ENCODE measurements at places on chromosomes 4 and X. TPM values are rescaled to one million over a fixed set of nuclear protein-coding genes. Genes with fewer than 3 reads are reported as not detected.
A peak's percentile ranks its signal among the peaks of the same experiment; 100 is the strongest.

DNA sequence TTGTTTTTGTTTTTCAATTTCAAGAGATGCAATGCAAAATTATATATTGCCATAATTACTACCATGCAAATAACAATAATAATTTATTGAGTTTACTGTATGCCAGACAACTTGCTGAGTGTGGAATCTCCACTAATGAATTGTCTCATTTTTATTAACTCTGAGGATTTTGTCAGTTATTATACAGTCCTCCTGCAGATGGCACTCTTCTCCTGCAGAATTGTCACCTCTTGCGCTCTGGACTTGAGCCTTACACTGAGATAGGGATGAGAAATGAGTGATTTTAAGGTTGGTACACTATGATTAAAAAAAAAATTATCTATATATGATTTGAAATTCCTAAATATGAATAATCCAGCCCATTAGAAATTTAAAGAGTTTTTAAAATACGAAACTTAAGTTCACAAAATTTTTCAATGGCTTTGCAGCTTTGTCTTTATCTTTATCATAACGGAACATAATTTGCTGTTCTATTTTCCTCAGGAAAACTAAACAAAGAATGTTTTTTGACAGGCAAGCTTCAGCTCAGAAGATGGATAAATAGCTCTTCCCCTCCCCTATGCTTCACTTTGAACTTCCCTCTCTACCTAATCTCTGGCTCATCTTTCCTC is 12.7 kb upstream of the PAQR3 start:
- no peaks in the 10 kb centered on the region for H3K27me3 ChIP-seq
- H3K4me3 ChIP-seq, result no peak overlapping the region
- peak; percentile 72 for DNase-seq

DNA sequence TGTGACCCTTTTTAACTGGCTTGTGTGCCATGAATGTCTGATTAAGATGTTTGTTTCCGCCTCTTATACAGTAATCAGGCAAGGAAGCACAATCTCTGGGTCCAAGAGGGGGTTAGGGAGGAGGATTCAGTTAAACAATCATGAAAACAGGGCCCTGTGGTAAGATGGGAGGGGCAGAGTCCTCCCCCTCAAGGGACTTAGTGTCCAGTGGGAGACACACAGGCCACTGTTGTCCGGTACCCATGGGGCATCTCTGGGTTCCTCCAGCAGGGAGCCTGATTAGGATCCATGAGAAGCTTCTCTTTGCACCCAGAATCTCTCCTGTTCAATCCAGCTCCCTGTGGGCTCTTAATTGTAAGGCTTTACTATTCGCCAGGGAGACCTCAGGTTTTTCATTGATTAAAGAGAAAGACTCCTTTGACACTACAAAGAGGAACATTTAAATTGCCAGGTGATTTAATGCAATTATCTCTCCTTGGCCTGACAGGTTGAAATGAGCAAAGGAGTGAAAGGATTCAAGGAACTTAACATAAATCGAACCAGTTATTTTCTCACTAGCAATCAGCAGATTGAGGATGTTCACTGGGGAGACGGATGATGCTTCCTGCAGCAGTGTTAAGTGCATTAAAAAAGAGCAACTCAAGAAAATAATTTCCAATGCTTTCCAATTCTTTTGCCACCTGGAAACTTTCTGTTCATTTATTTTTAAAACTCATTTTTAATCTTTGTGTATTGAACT is 225.4 kb downstream of the PTTG2 start:
- no peaks in the 10 kb centered on the region for H3K36me3 ChIP-seq
- H3K4me1 ChIP-seq, result no peaks in the 10 kb centered on the region
- no peaks in the 10 kb centered on the region for H3K27me3 ChIP-seq
- DNase-seq, result no peak

DNA sequence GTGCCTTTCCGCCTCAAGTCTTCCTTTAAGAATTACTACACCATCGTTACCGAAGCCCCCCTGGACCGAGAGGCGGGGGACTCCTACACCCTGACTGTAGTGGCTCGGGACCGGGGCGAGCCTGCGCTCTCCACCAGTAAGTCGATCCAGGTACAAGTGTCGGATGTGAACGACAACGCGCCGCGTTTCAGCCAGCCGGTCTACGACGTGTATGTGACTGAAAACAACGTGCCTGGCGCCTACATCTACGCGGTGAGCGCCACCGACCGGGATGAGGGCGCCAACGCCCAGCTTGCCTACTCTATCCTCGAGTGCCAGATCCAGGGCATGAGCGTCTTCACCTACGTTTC is 2.2 kb downstream of the PCDH10 start:
- no peaks in the 10 kb centered on the region for H3K36me3 ChIP-seq
- no peak for DNase-seq
- no peak overlapping the region for H3K27ac ChIP-seq
- no peaks in the 10 kb centered on the region for H3K27me3 ChIP-seq

DNA sequence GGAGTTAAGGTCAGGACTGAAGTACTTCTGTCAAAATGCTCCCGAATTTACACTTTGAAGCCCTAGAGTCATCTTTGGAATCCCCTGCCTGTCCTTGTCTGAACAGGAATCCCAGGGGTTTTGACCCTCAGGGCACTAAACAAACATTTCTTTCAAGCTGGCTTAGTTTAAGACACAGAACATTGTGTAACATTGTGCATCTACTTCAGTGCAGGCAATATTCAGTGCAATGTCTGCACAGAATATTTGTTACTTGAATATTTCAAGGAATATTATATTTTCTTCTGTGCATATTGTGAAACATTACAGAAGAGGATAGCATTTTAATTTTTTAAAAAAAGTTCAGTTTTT is 763.4 kb downstream of the PCDH18 start:
- no peaks in the 10 kb centered on the region for H3K27me3 ChIP-seq
- H3K4me1 ChIP-seq, result no peaks in the 10 kb centered on the region
- no peak overlapping the region for H3K27ac ChIP-seq
- no peak for DNase-seq

DNA sequence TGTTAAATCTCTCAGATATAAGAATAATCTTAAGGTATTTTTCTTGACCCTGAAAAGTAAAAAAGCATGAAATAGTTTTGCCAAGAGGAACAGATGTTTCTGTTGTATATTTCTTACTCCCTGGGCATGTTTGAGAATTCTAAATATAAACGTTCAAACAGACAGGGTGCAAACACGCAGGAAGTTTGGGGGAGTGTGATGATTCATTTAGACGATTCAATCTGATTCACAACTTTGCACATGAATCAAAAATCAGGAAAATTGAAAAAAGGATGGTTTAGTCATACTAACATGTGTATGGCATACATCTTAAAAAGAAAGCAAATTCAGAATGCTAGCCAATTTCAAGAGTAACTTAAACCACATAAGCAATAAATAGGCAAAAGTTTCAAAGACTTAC is 340.3 kb upstream of the GRID2 start:
- no peak overlapping the region for H3K4me3 ChIP-seq
- H3K36me3 ChIP-seq, result no peaks in the 10 kb centered on the region
- H3K27me3 ChIP-seq, result no peaks in the 10 kb centered on the region
- no peak for DNase-seq
- H3K27ac ChIP-seq, result no peak overlapping the region

GRCh38 chrX:132955690-132956089 is 2.7 kb downstream of the HS6ST2 start:
- no peak overlapping the region for H3K27ac ChIP-seq
- no peaks in the 10 kb centered on the region for H3K36me3 ChIP-seq
- no peaks in the 10 kb centered on the region for H3K4me1 ChIP-seq
- no peak overlapping the region for H3K4me3 ChIP-seq
- no peaks in the 10 kb centered on the region for H3K27me3 ChIP-seq
- DNase-seq, result no peak

GRCh38 chr4:839675-840443 is 13.9 kb upstream of the CPLX1 start:
- DNase-seq, result no peak
- H3K27ac ChIP-seq, result no peak overlapping the region
- peaks cover 17% of the 10 kb centered on the region for H3K36me3 ChIP-seq
- no peaks in the 10 kb centered on the region for H3K4me1 ChIP-seq

DNA sequence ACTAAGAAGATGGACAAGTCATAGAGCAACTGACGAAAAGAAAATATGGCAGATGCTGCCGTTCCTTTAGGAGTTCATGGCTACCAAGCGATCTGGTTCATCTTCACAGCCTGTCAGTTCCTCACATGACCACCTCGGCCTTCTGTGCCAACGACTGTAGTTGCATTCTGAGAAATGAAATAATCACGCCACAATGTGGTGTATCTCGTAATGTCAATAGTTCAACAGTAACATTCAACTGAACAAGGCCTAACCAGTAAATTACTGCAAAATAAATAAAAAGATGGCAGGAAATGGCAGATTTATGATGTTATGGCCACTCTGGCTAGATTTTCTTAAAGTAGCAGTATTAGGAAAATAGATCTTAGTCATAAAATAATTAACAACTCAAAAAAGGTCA is 4.4 kb downstream of the GPRIN3 start:
- peaks cover 81% of the 10 kb centered on the region for H3K4me1 ChIP-seq
- H3K36me3 ChIP-seq, result no peaks in the 10 kb centered on the region
- H3K27ac ChIP-seq, result peak overlapping the region; percentile 14
- DNase-seq, result no peak

The MMRN1 gene
- not detected for total RNA-seq

DNA sequence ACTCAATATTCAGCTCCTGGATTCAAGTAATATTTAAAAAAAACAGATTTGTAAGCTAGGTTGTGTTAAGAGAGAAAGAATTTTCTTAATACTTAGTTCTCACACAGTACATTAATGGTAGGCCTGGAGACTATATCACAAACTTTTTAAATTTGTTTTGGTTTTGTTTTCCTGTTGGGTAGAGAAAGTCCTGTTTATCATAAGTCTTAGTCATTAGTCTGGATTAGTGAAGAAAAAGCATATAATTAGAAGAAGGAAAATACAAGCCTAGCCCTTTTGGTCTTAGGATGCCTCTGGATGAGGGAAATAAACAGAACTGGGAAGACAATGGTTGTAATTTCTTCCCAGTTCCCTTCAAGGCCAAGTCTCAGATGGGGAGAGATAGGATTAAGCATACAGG is 163.6 kb downstream of the ADAMTS3 start:
- H3K4me3 ChIP-seq, result no peak overlapping the region
- H3K27me3 ChIP-seq, result no peaks in the 10 kb centered on the region
- no peak overlapping the region for H3K27ac ChIP-seq
- no peaks in the 10 kb centered on the region for H3K4me1 ChIP-seq
- no peaks in the 10 kb centered on the region for H3K36me3 ChIP-seq
- no peak for DNase-seq
